ENCODE measurements at places on chromosomes 5 and 9. TPM values are rescaled to one million over a fixed set of nuclear protein-coding genes. Genes with fewer than 3 reads are reported as not detected.

The GRXCR2 gene
- total RNA-seq, result not detected

The TEX48 gene
- total RNA-seq, result not detected

The OLFML2A gene
- total RNA-seq, result 9.0 TPM

The SLC6A7 gene
- total RNA-seq, result not detected

The TEK gene
- 14.6 TPM for total RNA-seq

The UGT3A1 gene
- 5.6 TPM for total RNA-seq

The SLC28A3 gene
- 0.06 TPM for total RNA-seq

The DRD1 gene
- not detected for total RNA-seq

The CNTLN gene
- total RNA-seq, result 10.1 TPM

The MOB3B gene
- total RNA-seq, result 15.3 TPM

The TMEM38B gene
- 21.1 TPM for total RNA-seq

The SHISAL2B gene
- 10.4 TPM for total RNA-seq

The CARTPT gene
- total RNA-seq, result not detected

The GRIA1 gene
- 3.3 TPM for total RNA-seq

The MACIR gene
- total RNA-seq, result 22.5 TPM

The CCL27 gene
- total RNA-seq, result 0.67 TPM

The TEX53 gene
- not detected for total RNA-seq

The PLPP1 gene
- total RNA-seq, result 23.9 TPM

The KIF4B gene
- total RNA-seq, result not detected

The SLC6A3 gene
- total RNA-seq, result 0.32 TPM

The LHX3 gene
- not detected for total RNA-seq

The KCTD16 gene
- total RNA-seq, result 1.1 TPM
